ENCODE measurements at places on chromosomes 16 and 17. TPM values are rescaled to one million over a fixed set of nuclear protein-coding genes. Genes with fewer than 3 reads are reported as not detected.

The SCGB1C2 gene
- not detected for total RNA-seq

The MT4 gene
- total RNA-seq = not detected

The CRAMP1 gene
- 16.0 TPM for total RNA-seq

The CAPNS2 gene
- 3.3 TPM for total RNA-seq

The PIK3R6 gene
- not detected for total RNA-seq

The CISD3 gene
- 3.2 TPM for total RNA-seq

The KRT20 gene
- total RNA-seq = not detected

The C16orf86 gene
- total RNA-seq = 1.1 TPM

The RNF43 gene
- total RNA-seq = 0.66 TPM

The BCO1 gene
- not detected for total RNA-seq

The NETO2 gene
- 74.2 TPM for total RNA-seq

The SLC13A2 gene
- not detected for total RNA-seq

The SLC25A10 gene
- 23.7 TPM for total RNA-seq

The GOSR2 gene
- total RNA-seq = 64.5 TPM

The CMTM2 gene
- not detected for total RNA-seq

The CD300LB gene
- not detected for total RNA-seq

All from thoracic aorta endothelial cell (primary cell).